DMS53 (cell line): ENCODE measurements at places on chromosomes 1 and 21.

DNA sequence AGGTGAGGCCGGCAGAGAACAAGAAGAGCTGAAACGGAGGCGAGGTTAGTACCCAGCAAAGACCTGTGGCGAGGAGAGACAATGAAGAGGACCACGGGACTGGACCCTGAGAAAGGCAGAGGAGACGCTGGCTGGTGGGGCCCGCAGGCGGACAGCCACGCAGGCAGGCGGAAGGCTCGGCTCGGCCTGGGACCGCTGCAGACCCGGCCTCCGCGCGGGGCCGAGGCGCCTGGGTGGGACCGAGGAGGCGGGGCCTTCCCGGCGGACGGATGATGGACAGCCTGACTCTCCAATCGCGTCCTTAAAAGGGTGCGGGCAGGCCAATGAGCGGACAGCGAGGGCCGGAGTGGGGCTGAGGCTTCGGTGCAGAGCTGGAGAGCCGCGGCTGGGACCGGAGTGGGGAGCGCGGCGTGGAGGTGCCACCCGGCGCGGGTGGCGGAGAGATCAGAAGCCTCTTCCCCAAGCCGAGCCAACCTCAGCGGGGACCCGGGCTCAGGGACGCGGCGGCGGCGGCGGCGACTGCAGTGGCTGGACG, at the start of gene MPZL1:
Gene MPZL1, plus strand, starts transcription at position 366 of the 535 bp plus-strand sequence. CDS start 170 bp downstream, outside the sequence.
- DNase-seq, result peak; percentile 95

- peak; percentile 31 for DNase-seq
Observed at GRCh38 chr1:34753163-34753562, 1.7 kb upstream of the GJB5 start.

GRCh38 chr1:10682449-10683309, 113.8 kb downstream of the CASZ1 start:
- peak; percentile 52 for DNase-seq

DNA sequence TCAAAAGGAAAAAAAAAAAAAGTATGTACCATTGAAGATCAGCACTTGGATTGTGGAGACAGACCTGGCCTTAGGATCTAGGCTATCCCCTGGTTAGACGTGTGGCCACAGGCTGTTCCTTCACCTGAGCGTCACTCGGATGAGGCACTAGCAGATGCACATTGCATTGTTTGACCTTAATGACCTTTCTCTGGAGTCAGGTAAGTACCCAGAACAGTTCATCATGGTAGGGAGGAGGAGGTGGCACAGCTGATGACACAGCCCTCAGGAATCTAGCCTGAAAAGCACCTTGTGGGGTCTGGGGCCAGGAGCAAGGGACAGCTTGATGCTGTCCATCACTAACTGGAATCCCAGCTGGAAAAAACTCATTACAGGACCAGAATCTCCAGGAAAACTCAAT, 21.2 kb downstream of the NECAP2 start:
- no peak for DNase-seq

DNA sequence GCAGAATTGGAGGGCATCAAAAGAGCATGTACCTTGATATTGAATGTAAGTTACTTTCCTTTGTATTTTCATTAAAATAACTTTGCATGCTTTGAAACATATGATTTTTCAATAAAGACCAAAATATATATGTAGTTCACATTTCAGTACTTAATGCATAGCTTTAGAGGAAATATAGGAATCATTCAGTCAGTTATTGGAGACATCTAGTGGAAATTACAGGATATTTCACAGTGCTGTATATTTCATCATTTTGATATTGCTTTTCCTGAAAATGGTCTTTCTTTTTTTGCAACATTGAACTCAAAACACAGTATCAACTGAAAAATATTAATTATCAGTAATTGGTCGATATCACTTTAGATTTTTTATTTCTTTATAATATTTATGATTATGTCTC, 375.8 kb downstream of the NCAM2 start:
- DNase-seq, result no peak

- DNase-seq, result no peak
Observed at GRCh38 chr1:90708826-90709225, 8.3 kb downstream of the BARHL2 start.

- DNase-seq, result no peak
Observed at GRCh38 chr21:31874812-31875212, 2.0 kb downstream of the HUNK start.

DNA sequence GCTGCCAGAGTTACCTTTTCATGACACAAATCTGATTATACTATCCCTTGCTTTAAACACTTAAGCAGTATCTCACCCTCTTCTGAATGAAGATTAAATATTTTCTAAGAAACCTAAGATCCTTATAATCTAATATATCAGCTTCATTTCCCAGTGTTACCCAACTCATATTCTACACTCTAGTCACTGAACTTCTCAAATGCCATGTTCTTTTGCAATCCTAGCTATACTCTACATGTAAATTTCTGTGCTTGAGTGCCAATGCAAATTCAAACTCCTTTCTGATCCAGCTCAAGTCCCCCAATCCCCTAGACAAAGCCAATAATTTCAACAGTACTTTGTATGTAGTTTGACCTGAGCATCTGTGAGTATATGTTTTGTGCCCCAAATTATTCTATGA, 293.9 kb downstream of the SDCCAG8 start:
- no peak for DNase-seq

DNA sequence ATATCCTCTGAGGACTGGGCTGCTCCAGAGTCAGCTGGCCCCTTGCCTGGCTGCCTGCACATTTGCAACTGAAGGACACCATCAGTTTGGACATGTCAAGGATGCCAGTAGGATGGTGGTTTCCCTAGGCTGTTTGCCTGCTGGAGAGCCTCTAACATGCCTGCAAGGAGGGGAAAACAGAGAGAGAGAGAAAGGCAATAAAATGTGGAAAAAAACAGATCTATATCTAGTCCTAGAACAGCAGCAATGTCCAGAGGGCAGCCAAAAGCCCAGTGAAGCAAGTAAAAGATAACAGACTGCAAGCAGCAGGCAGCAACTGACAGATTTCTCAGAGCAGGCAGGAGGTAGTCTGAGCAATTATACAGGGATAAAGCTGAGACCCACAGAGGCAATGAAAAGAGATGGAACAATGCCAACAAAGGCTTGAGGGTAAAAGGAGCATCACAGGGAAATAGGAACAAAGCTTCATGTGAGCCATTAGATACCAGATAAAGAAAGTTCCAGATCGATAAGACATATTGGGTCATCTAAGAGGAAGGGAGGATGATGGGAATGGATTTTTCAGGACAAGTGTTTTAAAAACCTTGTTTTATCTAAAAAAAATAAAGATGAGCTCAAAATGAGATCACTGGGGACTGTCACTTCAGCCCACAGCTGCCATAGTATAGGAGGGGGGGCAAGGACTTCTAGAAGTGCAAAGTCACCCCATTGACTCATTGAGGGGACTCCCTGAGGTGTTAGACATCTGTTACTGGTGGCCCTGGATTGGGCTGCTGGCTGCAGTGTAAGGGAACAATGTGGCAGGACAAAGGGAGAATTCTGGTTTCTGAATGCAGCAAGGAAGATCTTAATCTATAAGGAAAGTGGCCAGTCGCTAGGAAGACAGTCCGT, 38.6 kb upstream of the GADD45A start:
- DNase-seq, result peak; percentile 78

GRCh38 chr1:31795096-31795675, 20.6 kb downstream of the SPOCD1 start:
- no peak for DNase-seq

- no peak for DNase-seq
Observed at GRCh38 chr1:243548516-243548915, 292.7 kb downstream of the SDCCAG8 start.

DNA sequence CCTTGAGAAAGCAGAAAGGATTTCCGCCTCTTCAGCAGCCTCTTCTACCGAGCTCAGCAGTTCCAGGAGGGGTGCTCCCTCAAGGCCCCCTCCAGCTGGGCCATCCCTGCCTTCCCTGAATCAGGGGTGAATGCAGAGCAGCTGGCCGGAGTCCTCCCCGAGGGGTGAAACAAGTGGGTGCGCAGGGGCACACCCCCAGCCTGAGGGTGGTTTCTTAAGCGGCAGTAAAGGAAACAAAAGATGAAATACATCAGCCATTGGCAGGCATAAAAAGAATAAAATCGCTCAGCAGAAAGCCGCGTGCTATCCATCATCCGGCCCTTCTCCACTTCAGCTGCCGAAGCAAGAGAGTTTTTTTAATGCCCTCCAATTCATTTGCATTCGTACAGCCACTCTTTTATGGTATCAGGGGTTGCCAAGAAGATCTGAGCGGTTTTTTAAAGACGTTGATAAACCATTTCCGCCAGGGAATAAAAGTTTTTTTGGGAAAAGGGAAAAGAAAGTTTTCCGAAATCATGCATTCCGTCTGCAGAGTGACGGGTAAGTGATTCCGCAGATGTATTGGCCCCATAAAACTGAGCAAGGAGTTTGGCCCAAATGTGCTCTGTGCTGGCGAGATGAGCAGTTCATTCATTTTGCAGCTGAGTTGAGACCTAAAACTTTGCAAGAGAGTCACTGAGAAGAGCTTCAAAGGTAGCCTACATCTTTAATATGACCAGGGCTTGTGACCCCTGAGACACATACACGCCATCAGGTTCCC, 73.7 kb upstream of the ZC3H12A start:
- DNase-seq, result no peak

- DNase-seq, result peak; percentile 52
Observed at GRCh38 chr1:201461645-201462441, 7.1 kb downstream of the PHLDA3 start.

- DNase-seq, result no peak
Observed at GRCh38 chr1:243783714-243784113, 66.3 kb downstream of the AKT3 start.

DNA sequence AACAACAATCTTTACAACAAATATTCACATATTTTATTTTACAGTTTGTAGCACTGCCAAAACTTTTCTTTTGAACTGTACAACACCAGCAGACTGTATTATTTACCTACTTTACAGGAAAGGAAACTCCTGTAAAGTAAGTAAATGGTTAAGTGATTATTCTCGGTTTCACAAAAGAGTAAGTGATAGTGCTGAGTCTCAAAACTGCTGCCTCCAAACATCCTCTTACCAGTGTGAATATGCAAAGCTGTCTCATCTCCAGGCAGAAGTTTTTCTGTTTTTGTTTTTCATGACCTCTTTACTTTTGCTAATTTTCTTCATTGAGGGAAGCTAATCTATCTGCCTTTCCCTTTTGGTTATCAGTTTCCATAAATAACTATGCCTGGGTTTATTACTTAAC, 286.7 kb downstream of the SRGAP2C start:
- no peak for DNase-seq

GRCh38 chr1:191085121-191085520, 607.5 kb upstream of the BRINP3 start:
- no peak for DNase-seq

DNA sequence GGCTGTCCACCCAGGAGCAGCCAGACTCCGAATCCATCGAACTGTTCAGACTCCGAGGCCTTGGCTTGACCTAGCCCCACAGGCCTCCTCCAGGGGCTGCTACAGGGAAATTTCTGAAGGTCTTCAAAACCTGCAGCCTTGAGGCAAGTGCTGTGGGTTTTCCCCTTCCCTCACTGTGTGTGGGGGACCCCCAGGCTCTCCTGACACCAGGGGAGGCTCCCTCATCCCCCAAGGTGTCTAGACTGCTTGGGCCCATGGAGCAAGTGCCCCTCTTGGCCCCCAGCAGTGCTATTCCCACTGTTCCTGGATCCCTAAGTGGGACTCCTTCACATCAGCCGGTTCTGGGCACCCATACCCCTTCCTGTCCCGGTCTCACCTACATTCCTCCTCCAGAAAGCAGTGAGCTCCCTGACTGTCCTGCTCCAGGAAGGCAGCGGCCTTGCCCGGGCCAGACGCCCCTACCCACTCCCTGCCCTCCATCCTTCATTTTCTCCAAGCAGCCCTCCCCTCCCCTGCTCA, 814 bp downstream of the PAQR7 start:
- peak; percentile 58 for DNase-seq

DNA sequence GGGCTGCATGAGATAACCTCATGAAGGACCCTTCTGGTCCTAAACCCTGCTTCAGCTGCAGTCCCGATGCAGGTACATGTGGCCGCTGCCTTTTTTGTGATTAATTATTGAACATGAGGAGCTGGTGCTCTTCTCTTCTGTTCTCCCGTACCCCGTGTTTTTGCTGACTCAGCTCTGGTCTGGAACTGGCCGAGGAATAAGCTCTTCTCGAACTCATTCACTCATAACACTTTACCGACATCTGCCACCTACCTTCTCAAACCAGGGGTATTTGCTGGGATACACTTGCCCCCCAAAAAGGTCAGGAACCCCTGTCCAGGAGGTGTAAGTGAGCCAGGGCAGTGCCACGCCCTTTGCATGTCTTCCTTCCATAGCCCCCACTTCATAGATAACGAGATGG, 31.8 kb downstream of the KCNQ4 start:
- no peak for DNase-seq

- peak; percentile 73 for DNase-seq
Observed at GRCh38 chr1:247373721-247374141, 42.1 kb upstream of the ZNF496 start.

- DNase-seq, result no peak
Observed at GRCh38 chr1:203559523-203559922, 65.6 kb downstream of the OPTC start.

GRCh38 chr1:201896951-201897391, 8.3 kb downstream of the SHISA4 start:
- peak; percentile 27 for DNase-seq

DNA sequence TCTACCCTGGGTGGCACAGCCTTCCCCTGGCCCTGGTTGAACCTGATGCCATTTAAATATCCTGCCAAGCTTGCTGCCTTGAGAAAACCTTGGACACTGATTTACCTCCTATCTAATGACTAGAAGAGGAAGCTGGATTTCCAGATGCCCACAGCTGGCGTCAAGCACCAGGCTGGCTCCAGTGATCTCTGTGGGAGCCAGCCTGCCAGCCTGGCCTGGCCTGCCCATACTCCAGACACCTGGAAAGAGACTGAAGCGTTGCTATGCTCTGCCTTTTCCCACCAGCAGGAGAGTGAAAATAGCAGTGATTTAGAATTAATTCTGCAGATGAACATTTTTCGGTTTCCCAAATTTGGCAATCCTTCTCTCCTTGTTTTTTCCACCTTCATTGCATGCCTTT, 11.5 kb upstream of the EIF4G3 start:
- DNase-seq, result no peak

DNA sequence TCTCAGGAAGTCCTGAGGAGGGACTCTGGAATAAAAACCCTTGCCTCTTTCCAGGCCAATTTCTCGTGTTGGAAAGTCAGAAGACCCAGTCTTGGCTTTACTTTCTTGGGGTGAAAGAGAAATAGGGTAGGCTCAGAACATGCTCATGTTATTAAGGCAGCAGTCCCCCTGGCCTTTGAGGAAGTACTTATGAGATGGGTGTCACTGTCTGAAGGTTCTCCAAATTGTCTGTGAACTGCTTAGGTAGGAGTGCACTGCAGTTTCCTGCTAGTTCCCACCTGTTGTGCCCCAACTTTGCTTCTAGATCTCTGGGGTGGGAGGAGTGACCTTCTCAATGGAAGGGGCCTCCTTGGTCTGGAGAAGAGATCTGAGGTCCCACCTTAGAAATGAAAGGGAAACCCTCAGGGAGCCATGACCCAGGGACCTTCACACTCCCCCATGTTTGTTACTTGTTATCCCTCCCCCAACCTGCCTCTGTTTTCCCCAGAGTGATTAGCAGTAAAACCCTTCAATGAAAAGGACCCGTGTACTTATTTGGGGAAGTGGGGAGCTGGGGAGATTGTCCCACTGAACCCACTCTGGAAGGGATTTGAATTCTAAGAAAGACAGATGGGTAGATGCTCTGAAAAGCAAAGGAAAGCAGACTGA, 5.7 kb downstream of the ZNF691 start:
- no peak for DNase-seq

GRCh38 chr1:219580009-219580676, 32.8 kb downstream of the ZC3H11B start:
- no peak for DNase-seq

- peak; percentile 74 for DNase-seq
Observed at GRCh38 chr1:15577691-15578090, 7.2 kb downstream of the AGMAT start.
